Activated CD4-positive, alpha-beta T cell treated with anti-CD3 and anti-CD28 coated beads, Interleukin-2, amount 10 ng/mL, durations not matched to agents 24 days and 14 days (primary cell): ENCODE measurements at places on chromosomes 4 and X. TPM values are rescaled to one million over a fixed set of nuclear protein-coding genes. Genes with fewer than 3 reads are reported as not detected.

The FREM3 gene
- total RNA-seq = not detected in 2 replicates

The PALLD gene
- 34.3 and 37.9 TPM in 2 replicates for total RNA-seq

The THAP9 gene
- 1.7 and 3.7 TPM in 2 replicates for total RNA-seq

The GALNT7 gene
- total RNA-seq = 25.9 and 26.7 TPM in 2 replicates

DNA sequence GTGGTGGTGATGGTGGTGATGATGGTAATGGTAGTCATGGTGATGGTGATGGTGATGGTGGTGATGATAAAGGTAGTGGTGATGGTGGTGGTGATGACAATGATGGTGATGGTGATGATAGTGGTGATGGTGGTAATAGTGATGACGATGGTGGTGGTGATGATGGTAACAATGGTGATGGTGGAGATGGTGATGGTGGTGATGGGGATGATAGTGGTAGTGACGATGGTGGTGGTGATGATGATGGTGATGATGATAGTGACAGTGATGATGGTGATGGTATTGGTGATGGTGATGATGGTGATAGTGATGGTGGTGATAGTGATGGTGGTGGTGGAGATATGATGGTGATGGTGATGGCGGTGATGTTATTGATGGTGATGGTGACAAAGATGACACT is 108.4 kb upstream of the NKX1-1 start:
- H3K4me1 ChIP-seq = no peaks in the 10 kb centered on the region
- H3K27me3 ChIP-seq = no peaks in the 10 kb centered on the region
- no peak for DNase-seq
- H3K36me3 ChIP-seq = no peaks in the 10 kb centered on the region
- no peak overlapping the region for H3K27ac ChIP-seq

DNA sequence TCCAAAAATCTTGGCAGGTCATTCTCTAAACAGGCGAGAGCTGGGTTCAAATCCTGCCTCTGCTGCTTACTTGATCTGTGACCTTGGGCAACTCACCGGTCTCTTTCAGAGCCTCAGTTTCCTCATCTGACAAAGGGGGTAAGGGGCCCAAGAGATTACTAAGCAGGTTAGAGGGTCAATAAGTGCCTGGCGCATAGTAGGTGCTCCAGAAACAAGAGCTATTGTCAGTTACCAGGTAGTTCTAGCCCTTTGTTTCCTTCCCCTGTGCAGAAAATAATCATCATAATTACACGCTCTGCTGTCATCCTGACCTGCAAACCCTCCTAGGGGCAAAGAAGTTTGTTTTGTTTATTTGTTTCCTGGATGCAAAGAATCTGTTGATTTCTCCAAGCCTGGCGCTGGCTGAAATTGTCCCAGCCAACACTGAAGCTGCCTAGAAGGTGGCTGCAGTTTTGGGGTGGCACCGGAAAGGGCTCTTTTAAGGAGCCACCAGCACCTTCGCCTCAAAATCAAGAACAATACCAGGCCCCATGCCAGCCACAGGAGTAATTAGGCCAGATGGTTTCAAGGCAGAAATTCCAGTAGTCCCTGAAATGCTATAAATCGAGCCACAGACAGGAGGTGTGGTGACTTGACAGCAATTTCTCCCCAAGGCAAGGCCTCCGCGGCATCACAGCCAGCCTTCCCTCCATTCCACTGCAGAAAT is 10.2 kb upstream of the KIAA0232 start:
- peaks cover 7% of the 10 kb centered on the region for H3K27me3 ChIP-seq
- DNase-seq = no peak
- no peaks in the 10 kb centered on the region for H3K36me3 ChIP-seq
- H3K27ac ChIP-seq = no peak overlapping the region
- no peak overlapping the region for H3K4me3 ChIP-seq
- H3K4me1 ChIP-seq = peaks cover 21% of the 10 kb centered on the region

GRCh38 chr4:182569561-182569960 is 326.4 kb downstream of the TENM3 start:
- no peak overlapping the region for H3K4me3 ChIP-seq
- H3K27ac ChIP-seq = no peak overlapping the region
- H3K36me3 ChIP-seq = no peaks in the 10 kb centered on the region

DNA sequence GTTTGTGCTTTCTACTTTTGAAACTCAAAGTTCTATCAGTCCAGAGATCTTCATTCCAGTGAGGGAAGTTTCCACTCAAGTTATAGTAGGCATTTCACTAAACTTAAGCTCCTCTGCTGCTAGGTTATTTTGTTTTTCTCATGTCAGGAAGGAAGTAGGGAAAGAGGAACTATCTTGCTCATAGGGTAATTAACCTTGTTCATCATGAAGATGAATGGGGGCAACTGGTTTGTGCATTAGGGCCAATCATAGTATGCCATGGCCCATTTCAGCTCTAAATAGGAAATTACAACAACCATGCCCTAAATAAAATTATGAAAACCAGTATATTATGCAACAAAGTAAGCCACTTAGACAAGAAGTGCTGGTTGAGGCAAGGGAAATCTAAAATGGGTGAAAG is 804.7 kb upstream of the NDST4 start:
- no peaks in the 10 kb centered on the region for H3K27me3 ChIP-seq
- no peak for DNase-seq
- no peaks in the 10 kb centered on the region for H3K36me3 ChIP-seq
- no peak overlapping the region for H3K27ac ChIP-seq
- H3K4me1 ChIP-seq = no peaks in the 10 kb centered on the region

- no peaks in the 10 kb centered on the region for H3K27me3 ChIP-seq
- peak; percentile 92 for DNase-seq
- peak within 1 kb of the TSS; percentile 99 for H3K27ac ChIP-seq
- peaks cover 11% of the 10 kb centered on the region for H3K4me1 ChIP-seq
- H3K36me3 ChIP-seq = peaks cover 27% of the 10 kb centered on the region
These were observed at the start of gene UBQLN2 for GRCh38 chrX:56563231-56564161. Gene UBQLN2, plus strand, starts transcription at chrX:56563627. Its CDS starts 247 bp downstream, at chrX:56563874.

DNA sequence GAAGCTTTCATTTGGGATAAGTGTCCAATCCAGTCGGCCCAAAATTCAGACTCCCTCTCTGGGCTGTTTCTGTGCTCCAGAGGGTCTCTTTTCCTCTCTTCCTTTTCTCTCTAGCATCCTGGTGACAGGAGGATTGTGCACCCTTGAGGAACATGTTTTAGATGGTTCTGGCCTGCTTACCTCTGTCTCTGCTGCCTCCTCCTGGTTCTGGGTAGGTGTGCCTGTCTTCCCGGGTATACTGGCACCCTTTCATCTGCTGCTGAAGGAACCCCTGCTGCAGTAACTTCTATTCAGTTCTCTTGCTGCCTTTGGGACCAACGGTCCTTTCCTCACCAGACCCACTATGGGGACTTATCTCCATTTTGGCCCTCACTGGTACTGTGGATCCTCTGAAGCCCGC is 53.2 kb downstream of the HMGB2 start:
- no peak for DNase-seq
- no peak overlapping the region for H3K4me3 ChIP-seq
- no peak overlapping the region for H3K27ac ChIP-seq

DNA sequence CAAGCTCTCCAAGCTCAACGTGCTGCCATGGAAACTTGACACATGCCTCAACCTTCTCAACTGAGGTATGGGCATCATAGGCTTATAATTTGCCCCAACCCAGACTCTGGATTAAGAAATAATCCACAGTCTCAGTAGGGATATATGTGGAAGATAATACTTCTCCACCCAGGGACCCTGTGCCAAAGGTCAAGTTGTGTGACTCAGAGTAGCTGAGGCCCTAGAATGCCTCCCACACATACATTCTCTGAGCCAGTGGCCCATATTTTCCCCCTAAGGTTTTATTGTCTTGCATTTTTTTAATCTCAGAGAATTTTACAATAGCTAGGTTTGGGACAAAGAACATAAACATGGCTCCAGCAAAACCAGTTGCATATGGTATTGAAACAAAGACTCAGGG is 283.1 kb downstream of the IDS start:
- H3K4me1 ChIP-seq = no peaks in the 10 kb centered on the region
- no peaks in the 10 kb centered on the region for H3K36me3 ChIP-seq

DNA sequence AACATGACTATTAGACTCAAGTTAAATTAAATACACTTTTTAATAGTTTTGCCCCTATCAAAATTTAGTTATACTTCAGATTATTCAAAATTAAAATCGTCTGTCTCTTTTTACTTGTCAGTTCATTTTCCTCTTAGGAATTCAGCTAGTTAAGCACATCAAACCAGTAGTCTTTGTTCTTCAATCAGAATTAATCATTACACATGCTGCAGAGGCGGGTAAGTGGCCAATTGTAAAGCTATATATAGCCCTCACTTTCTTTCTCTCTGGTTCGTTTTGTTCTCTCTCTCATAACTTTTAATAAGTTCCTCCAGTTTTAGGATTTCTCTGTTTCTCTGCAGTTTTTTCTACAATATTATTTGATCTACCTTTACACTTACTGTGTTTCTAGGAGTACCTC is 359.1 kb upstream of the PABPC4L start:
- DNase-seq = no peak
- no peaks in the 10 kb centered on the region for H3K4me1 ChIP-seq
- H3K27ac ChIP-seq = no peak overlapping the region
- H3K36me3 ChIP-seq = no peaks in the 10 kb centered on the region
- no peaks in the 10 kb centered on the region for H3K27me3 ChIP-seq

DNA sequence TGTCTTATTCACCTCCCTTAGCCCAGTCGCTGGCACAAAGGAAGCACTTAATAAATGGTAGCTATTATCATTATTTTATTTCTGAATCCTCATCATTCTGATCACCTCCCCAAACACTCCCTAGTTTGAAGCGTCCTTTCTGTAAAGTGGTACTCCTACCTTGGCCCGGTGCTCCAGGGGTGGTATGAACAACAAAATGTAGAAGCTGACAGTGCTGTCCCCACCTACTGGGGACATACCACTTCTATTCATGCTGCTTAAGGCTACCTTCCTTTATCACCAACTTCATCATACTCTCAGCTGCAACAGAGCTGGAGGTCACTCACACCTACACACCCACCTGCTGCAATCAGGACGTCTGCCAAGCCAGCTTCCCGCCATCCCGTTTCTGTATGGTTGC is 40.8 kb upstream of the APLN start:
- no peaks in the 10 kb centered on the region for H3K27me3 ChIP-seq
- H3K27ac ChIP-seq = no peak overlapping the region

- no peaks in the 10 kb centered on the region for H3K27me3 ChIP-seq
- no peak overlapping the region for H3K4me3 ChIP-seq
- no peak for DNase-seq
- no peaks in the 10 kb centered on the region for H3K36me3 ChIP-seq
- H3K27ac ChIP-seq = no peak overlapping the region
These were observed 39.2 kb upstream of the UGT2B7 start for GRCh38 chr4:69056921-69057550.

DNA sequence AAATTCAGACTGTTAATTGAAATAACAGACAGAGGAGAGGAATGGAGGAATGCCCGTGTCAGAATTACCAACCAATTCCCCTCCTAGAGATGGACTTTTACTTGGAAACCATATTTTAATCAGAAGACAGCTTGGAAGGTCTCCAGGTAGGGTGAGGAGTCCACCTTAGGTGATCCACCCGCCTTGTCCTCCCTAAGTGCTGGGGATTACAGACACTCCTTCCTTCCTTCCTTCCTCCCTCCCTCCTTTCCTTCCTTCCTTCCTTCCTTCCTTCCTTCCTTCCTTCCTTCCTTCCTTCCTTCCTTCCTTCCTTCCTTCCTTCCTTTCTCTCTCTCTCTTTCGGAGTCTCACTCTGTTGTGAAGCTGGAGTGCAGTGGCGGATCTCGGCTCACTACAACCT is 328.0 kb downstream of the RAPGEF2 start:
- H3K27ac ChIP-seq = peak overlapping the region; percentile 50
- no peak overlapping the region for H3K4me3 ChIP-seq
- peaks cover 4% of the 10 kb centered on the region for H3K4me1 ChIP-seq
- peaks cover 5% of the 10 kb centered on the region for H3K27me3 ChIP-seq
- no peak for DNase-seq

DNA sequence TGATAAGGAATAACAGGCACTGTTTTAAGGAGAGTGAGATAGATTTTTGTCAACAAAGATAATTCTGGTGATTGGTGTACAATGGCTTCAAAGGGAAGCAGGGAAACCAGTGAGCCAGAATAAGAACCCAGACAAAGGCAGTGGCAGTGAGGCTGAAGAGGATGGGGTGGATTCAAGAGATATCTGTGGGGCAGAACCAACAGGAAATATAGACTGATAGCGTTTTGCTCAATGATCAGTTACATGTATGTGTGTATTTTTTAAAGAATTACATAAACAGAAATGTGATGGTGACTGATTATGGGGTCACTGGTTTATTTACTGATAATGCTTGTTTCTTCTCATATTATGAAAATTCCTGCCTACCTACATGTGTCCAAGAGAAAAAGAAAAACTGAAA is 66.4 kb downstream of the AMMECR1 start:
- H3K27me3 ChIP-seq = no peaks in the 10 kb centered on the region
- no peak overlapping the region for H3K27ac ChIP-seq
- peaks cover 7% of the 10 kb centered on the region for H3K36me3 ChIP-seq
- DNase-seq = no peak
- H3K4me3 ChIP-seq = no peak overlapping the region

DNA sequence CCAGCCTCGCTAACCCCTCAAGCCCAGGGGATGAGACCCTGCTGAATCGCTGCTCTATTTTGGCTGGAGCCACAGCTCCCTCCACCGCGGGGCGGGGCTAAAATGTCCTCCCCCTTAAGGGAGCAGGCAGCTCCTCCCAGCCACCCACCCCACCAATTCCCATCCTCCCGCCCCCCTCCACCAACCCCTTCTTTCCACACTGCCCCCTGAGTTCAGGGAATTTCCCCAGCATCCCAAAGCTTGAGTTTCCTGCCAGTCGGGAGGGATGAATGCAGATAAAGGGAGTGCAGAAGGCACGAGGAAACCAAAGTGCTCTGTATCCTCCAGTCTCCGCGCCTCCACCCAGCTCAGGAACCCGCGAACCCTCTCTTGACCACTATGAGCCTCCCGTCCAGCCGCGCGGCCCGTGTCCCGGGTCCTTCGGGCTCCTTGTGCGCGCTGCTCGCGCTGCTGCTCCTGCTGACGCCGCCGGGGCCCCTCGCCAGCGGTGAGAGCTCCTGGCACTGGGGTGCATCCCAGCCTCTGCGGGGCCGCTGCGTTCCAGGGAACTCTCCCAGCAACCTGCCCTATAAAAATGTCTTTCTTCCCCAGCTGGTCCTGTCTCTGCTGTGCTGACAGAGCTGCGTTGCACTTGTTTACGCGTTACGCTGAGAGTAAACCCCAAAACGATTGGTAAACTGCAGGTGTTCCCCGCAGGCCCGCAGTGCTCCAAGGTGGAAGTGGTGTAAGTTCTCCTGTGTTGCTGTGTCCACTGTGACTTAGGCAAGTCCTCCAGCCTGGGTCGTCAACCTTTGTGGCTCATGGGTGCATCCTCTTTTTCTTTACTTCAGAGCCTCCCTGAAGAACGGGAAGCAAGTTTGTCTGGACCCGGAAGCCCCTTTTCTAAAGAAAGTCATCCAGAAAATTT is at the start of gene CXCL6:
TSS of gene CXCL6 (plus strand) at position 306 of the 907 bp plus-strand sequence. CDS start at position 379, 73 bp downstream.
- no peak within 1 kb of the TSS for H3K27ac ChIP-seq
- DNase-seq = peak; percentile 53
- H3K27me3 ChIP-seq = peaks cover 34% of the 10 kb centered on the region
- no peaks in the 10 kb centered on the region for H3K36me3 ChIP-seq
